Nephron progenitor cell (in vitro differentiated cells): ENCODE measurements at places on chromosomes 6 and 20.

DNA sequence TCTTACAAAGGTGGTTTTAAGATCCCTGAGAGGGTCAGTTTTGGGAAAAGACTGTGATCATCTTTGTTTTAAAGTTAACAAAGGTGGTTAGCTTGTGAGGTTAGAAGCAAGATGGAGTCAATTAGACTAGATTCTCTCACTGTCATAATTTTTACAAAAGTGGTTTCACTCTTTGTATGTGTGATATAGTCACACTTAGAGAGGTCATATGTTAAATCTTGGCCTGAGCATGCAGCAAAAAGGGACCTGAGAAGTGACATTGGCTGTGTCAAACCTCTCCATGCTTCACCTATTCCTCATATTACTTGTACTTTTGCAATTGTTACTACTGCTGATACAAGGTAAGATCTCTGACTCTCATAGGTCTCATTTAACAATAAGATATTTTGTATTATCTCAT is 368.0 kb downstream of the TBC1D32 start:
- no peak for DNase-seq

DNA sequence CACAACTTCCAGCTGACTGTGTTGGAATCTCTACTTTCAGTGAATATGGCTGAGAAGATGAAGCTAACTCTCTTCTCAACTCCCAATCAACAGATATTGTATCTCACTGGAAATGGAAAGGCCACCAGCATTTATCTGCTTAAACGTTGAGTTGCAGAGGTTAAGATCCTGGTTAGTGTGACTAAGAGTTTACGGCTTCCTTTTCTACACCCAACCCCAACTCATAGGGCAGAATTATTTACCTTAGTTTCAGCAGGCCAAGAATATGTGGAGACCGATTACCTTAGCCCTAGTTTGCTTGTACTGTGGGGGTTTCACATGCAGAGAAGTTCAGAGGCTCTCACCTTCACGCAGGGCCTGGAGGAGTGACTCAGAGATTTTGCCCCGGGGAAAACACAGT is 1026.6 kb downstream of the EYS start:
- DNase-seq, result no peak

DNA sequence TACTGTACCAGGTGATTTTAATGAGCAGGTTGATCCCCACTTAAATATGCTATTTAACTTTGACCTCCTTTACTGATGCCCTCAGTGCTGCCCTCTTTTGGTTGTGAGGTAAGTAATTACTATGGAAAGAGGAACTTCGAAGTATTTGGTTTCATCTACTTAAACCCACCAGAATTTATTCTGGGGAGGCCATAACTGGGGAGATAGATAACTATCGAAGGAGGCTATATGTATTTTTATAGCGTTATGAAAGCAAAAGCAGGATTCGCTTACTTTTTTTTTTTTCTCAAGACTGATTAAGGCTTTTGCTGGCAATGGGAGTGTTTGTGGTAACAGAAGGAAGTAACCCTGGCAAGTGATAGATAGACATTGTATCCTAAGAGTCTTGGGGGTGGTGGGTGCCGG is 168.9 kb upstream of the CENPW start:
- DNase-seq, result no peak

DNA sequence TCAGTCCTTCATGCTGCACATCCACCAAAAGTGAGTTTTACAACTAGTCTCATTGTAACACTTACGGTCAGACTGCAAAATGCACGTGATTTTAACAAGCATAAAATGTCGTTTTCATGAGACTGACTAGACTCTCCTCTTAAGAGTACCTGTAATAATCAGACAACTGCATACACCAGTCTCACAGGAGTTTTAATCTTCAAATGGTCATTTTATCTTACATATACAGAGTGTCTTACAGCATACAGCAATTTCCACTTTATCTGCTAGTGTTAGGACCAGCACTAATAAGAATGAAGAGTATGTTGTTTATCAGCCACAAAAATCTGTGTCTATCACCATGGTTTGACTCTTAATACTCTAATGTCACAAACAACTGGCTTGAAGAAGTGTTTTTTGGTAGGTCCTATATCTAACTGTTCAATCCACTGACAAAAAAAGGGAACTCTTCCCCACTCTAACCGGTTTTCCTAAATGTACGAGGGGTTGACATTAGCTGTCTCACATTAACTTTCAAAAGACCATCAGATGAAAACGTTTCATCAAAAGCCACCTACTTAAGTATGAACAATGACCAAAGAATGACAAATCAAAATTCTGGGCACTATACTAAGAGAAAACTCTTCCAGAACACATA is 1.5 kb upstream of the ASF1A start:
- DNase-seq, result no peak

- no peak for DNase-seq
Observed at GRCh38 chr6:132687306-132687705, 26.5 kb downstream of the VNN1 start.

- DNase-seq, result no peak
Observed at GRCh38 chr6:48037946-48038345, 73.1 kb downstream of the PTCHD4 start.

DNA sequence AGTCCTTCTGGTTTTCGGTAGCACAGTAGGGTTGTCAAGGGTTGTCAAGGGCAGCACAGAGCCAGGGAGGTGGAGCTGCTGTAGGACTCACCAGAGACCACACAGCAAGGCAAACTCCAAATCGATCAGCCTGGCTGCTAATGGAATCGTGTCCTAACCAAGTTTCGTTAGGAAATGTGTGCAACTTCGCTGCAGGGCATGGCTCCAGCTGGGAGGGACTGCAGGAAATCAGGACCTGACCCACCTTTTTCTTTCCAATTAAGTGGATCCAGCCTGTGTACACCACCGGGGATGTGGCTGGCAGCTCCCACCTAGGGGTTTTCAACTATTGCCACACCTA is 251.7 kb upstream of the QKI start:
- no peak for DNase-seq

DNA sequence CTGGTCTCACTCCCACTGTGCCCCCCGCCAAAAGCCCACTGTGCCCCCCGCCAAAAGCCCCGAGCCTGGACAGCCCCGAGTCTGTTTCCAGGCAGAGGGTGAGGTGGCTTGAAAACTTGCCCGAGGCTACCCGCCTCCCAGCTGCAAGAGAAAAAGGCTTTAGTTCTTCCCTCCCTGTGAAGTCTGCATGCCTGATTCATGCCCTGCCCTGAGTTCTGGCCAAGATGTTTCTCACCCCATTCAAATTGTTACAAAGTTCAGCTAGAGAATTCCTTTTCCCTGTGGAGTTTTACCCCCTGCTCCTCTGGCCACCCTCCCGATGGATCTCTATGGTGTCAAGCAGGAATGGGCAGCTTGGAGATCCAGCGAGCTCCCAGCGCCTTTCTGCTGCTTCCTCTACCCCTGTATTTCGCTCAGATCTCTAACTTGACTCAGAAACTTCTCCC is 298.8 kb upstream of the MAP3K7 start:
- no peak for DNase-seq

DNA sequence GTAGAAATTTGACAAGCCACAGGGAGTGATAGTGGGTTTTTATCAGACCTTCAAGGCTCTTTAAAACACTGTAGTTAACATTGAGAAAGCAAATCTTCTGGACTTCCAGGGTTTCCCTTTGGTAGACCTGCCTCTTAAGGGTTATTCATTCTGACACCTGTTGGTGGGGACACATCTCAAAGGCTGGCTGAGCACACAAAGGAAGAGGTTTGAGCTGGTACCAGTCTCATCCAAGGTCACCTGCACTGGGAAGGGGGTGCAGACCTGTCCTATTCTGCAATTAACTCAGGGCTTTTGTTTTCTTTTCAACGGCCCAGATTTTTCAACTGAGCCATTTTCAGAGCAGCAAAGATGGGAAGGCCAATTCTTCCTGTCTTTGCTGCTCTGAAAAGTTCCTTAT is 45.6 kb downstream of the EDN1 start:
- DNase-seq, result no peak

- no peak for DNase-seq
Observed at GRCh38 chr6:139494376-139494990, 120.0 kb upstream of the CITED2 start.

- DNase-seq, result no peak
Observed at GRCh38 chr6:153145591-153145990, 14.5 kb upstream of the RGS17 start.

GRCh38 chr6:67141005-67141404 is 1434.0 kb upstream of the EYS start:
- DNase-seq, result no peak

GRCh38 chr6:85412911-85413430 is 36.9 kb upstream of the NT5E start:
- no peak for DNase-seq

- DNase-seq, result no peak
Observed at GRCh38 chr6:24429146-24429545, 26.4 kb downstream of the MRS2 start.

DNA sequence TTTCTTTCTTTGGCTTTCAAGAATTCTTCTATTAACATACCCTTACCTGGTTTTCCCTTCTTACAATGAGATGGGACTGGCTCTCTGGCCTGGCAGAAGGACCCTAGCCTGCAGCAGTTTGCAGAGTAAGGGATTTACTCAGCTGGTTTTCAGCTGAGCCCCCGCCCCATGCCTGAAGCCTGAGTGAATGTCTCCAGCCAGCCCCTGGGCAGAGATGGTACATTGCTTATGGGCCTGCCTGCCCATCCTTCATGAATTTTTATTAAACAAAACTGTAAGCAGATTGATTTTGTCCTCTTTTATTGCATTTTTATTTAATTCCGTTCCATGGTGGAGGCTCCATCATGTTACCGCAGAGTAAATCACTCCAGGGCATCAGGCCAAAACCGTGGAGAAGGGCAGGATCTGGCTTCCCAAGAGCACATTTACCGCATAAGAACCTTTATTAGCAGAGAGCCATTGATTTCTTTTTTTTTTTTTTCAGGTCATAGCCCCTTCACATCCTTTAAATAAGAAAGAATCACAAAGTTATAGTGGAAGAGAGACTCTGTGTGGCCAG is 316.2 kb downstream of the DHX35 start:
- DNase-seq, result no peak

GRCh38 chr6:138685257-138685656 is 88.3 kb upstream of the CCDC28A start:
- DNase-seq, result no peak

DNA sequence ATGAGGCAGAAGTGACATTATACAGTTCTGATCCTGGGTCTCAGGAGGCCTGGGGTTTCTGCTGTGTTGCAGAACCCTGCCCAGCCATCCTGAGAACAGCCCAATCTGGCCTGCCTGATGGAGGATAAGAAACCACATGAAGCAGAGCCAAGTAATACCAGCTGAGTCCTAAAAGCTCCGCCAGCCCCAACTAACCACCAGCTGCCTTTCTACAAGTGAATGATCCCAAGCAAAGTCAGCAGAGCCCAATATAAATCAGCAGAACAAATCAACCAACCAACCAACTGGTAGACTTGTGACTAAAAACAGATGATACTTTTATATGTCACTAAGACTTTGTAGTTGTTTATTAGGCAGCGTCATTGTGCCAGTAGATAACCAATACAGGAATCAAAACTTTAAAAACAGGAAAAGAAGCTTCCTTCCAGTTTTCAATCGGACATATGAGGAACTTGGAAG is 52.1 kb downstream of the SNX5 start:
- DNase-seq, result no peak

- DNase-seq, result no peak
Observed at GRCh38 chr20:21511850-21512633, 1.8 kb downstream of the NKX2-2 start.

DNA sequence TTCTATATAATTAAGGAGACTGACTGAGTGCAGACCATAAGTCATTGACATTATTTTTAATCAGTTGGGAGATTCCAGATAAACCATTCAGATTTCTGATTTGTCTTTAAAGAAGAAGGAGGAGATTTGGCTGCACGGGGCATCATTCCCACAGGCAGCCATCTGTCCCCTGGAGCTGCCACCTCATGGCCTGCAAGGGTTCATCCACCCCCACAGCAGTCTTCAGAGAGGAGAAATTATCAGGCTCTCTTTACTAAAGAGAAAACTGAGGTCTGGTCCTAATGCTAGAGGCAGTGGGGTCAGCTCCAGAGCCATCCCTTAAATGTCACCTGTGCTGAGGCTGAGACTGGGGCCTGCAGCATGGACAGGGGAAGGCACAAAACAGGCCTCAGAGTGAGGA is 501.3 kb upstream of the SULF2 start:
- no peak for DNase-seq

DNA sequence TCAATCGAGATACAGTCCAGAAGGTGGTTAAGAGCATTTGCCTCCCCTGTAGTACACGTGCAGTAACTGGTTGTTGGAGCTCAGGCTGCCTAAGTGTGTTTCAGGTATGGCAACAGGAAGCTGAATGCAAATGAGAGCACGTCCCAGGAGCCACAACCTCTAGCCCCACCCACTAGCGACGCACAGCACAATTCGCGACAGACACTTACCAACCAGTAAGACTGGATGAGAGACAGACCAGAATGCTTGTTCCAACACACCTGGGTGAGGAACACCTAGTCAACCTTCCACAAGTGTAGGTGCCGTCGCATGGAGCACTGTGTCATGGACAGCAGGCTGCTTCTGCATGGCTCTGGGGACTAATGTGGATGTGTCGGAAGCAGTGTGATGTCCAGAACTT is 7.2 kb upstream of the SERPINB1 start:
- no peak for DNase-seq

- DNase-seq, result peak; percentile 82
Observed at GRCh38 chr6:114108119-114109002, 137.4 kb upstream of the HDAC2 start.

- no peak for DNase-seq
Observed at GRCh38 chr20:25253606-25254275, 5.9 kb downstream of the PYGB start.

DNA sequence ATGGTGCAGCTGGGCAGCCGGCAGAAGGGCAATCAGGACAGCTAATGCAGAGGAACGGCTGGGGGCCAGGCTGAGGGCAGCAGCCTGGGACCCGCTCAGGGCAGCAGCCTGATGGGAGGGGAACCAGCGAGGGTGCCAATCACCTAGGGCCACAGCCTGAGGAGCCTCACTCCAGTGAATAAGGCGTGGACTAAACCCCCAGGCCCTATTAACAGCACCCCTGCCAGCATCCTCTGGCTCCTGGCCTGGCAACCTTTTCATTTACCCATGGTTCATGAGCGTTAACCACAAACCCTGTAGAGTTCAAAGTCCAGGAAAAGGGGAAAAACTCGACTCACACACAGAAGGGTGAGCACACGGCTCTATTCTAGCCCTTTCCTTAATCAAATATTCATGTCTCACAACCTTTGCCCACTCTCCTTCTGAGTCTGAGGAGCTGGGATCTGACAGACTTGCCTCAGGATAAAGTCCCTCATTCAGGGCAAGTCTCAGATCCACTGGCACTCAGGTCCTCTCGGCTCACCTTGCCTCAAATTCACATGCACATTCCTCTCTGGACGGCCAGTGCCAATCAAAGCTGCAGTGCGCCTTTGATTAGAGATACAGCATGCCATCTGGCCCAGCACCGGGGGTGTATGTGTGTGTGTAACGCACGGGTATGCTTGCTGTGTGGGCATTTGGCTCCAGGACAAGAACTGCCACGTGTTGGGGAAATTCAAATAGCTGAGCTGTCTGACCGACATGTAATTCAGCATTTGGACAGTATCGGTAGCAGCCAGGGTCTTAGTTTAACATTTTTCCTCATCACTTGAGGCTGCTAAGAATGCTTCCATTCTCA is 86.9 kb upstream of the TRAF3IP2 start:
- no peak for DNase-seq

- no peak for DNase-seq
Observed at GRCh38 chr6:150539568-150539967, 60.1 kb upstream of the PLEKHG1 start.
